ENCODE measurements at places on chromosomes 7 and 10. TPM values are rescaled to one million over a fixed set of nuclear protein-coding genes. Genes with fewer than 3 reads are reported as not detected.
A peak's percentile ranks its signal among the peaks of the same experiment; 100 is the strongest.

The EXOC4 gene
- 15.4 TPM for polyA plus RNA-seq

The OIT3 gene
- 0.04 TPM for polyA plus RNA-seq

The AGAP6 gene
- polyA plus RNA-seq: 6.4 TPM

GRCh38 chr7:5528815-5529442, 105.3 kb upstream of the TNRC18 start:
- DNase-seq: peak; percentile 62
- peaks cover 8% of the 10 kb centered on the region for H3K36me3 ChIP-seq
- H3K27me3 ChIP-seq: no peaks in the 10 kb centered on the region

- H3K4me3 ChIP-seq: peak overlapping the region; percentile 65
- no peak overlapping the region for H3K27ac ChIP-seq
- no peaks in the 10 kb centered on the region for H3K36me3 ChIP-seq
- no peaks in the 10 kb centered on the region for H3K27me3 ChIP-seq
Measured at GRCh38 chr10:22476601-22477321, 131.5 kb downstream of the SPAG6 start.

GRCh38 chr10:48236199-48236621, 38.3 kb downstream of the FRMPD2 start:
- H3K4me1 ChIP-seq: no peaks in the 10 kb centered on the region
- H3K36me3 ChIP-seq: no peaks in the 10 kb centered on the region
- DNase-seq: no peak
- H3K27me3 ChIP-seq: no peaks in the 10 kb centered on the region
- no peak overlapping the region for H3K4me3 ChIP-seq
